ENCODE measurements at places on chromosomes 13 and 19. TPM values are rescaled to one million over a fixed set of nuclear protein-coding genes. Genes with fewer than 3 reads are reported as not detected.

GRCh38 chr19:48110350-48110966 is at the start of gene PLA2G4C:
Gene PLA2G4C (minus strand): TSS chr19:48110817. CDS start chr19:48106529, 4,288 bp downstream.
- peak; percentile 95 for DNase-seq

GRCh38 chr13:89205856-89206520 is 1534.8 kb downstream of the SLITRK5 start:
- no peak for DNase-seq

DNA sequence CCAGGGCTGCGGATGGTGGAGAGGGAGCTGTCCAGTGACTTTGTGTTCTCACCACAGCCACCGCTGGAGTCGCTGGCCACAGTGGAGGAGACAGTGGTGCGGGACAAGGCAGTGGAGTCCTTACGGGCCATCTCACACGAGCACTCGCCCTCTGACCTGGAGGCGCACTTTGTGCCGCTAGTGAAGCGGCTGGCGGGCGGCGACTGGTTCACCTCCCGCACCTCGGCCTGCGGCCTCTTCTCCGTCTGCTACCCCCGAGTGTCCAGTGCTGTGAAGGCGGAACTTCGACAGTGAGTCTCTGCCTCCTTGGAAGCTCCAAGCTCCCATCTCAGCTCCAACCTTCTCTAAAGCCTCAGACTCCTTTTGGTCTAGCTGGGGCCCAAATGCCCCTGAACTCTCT is 21.4 kb downstream of the PPP2R1A start:
- no peak for DNase-seq

GRCh38 chr13:100954430-100955305 is 280.1 kb upstream of the TMTC4 start:
- peak; percentile 4 for DNase-seq

The SRRM5 gene
- 0.10 TPM for polyA plus RNA-seq
